ENCODE measurements at places on chromosomes 4 and X.

GRCh38 chr4:181476508-181476890 lies 766.7 kb upstream of the TENM3 start:
- DNase-seq: no peak

GRCh38 chr4:109803924-109804571 lies 2.2 kb upstream of the CFI start:
- DNase-seq: no peak

- no peak for DNase-seq
Measured at GRCh38 chr4:126369076-126369475, 1054.3 kb downstream of the FAT4 start.

GRCh38 chrX:48956728-48957414 lies 536 bp downstream of the OTUD5 start:
- peak; percentile 45 for DNase-seq

DNA sequence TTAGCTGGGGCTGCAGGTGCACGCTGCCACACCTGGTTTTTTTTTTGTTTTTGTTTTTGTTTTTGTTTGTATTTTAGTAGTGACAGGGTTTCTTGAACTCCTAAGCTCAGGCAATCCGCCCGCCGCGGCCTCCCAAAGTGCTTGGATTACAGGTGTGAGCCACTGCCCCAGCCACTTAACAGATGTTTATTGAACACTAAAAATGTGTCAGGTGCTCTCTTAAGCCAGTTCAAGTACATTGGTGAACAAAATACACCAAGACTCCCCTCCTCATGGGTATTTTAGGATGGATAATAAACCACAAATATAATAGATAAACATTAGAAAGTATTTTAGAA lies 69.9 kb downstream of the TRAPPC11 start:
- no peak for DNase-seq

- DNase-seq: no peak
Measured at GRCh38 chr4:76634220-76634619, 199.2 kb downstream of the SHROOM3 start.

DNA sequence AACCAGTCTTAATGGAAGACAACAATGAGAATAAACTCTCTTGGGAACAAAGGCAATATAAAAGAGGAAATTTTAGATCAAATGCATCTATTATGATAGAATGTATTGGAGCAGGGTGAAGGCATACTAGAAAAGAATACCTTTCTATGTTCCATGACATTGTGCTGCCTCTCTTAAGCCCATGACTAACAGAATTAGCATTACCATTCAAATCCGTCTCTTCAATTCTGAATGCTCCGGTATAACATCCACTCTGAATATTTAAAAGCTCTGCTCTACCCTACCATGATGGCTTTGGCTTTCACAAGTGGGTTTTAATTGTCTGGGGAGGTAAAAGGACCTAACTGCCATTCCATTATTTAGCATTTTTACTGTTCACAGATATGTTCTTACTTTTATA lies 1878.4 kb downstream of the ARAP2 start:
- DNase-seq: no peak

- no peak for DNase-seq
Measured at GRCh38 chr4:1933700-1934099, 62.5 kb downstream of the NSD2 start.

- DNase-seq: no peak
Measured at GRCh38 chrX:139049465-139049864, 337.9 kb upstream of the FGF13 start.

DNA sequence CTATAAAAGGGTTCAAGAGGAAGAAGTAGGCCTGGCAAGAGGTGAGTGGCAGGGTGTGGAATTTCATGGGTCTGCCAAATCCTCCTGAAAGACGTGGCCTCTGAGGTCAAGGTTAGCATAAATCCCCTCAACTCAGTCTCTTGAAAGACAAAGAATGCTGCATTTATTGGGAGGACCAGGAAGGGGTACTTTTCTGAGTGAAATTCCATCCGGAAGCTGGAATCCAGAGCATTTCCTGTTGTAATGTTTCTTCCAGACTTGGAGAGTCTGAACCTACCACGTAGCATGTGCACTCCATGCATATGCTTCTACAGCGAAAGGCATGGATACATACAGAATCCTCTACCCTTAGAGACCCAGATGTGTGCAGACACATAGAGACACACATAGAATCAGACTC lies 13.4 kb upstream of the FGD1 start:
- DNase-seq: no peak

DNA sequence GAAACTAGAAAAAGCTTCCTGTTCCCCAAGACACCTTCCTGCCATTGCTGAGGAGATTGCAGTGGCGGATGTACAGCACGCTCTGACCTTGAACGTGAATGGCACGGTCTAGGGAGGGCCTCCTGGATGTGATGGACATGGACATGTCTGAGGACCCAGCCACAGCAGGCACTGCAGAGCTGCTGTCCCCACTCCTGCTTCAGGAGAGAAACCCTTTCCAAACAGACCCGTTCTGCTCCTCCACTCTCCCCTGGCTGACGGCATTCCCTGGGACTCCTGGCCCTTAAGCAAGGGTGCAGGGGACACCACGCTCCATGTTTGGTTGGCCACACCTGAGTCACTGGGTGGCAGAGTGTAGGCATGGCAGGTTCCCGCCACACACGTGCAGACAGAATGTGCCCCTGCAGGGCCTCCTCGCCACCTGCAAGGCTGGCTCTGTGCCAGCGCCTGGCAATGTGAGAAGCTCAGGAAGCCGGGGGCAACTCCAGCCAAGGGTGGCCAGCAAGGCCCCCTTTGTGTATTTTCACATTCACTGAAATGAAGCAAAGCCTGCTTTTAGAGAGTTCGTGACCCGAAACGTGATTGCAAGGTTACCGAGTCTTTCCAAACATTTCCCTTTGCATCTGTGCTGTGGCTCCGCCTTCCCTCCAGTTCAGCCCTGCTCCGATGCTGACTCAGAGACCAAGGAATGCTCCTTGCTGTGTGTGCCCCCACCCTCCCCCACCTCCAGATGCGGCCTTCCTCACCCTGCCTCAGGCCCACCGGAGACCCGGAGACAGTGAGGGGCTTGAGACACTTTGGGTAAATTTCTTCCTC lies 46.1 kb downstream of the HTRA3 start:
- no peak for DNase-seq

DNA sequence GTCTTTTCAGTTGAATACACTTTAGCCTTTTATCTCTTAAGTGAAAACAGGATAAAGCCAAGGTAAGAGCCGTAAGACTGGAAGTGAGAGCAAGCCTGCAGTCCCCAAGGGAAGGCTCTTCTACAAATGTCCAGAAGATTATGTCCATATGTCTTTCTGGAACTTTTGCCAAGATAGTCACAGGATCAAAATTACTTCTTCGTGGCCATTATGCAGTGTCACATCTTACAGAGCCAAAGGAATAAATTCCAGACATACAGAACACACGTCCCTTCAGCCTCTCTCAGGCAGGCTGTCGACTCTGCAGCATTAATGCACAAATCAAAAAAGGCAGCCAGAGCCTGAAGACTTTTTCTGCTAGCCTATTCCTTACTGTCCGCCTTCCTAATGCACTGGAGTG lies 10.9 kb upstream of the GATB start:
- no peak for DNase-seq

DNA sequence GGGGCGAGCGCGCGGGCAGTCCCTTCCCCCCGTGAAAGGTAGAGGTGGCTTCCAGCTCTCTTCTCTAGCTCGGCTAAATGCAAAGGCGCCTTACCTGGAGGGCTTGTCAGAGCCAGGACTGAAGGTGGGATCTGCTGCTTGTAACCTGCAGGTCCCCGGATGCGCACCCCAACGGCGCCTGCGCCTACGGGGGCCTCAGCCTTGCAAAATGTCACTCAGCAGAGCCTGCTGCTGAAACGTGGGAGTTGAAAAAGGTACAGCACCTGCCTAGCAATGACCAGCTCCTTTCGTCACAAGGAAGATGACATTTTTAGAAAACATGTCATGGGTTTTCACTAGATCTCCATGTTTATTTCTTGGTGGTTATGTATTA lies 583 bp downstream of the ABHD18 start:
- peak; percentile 60 for DNase-seq

DNA sequence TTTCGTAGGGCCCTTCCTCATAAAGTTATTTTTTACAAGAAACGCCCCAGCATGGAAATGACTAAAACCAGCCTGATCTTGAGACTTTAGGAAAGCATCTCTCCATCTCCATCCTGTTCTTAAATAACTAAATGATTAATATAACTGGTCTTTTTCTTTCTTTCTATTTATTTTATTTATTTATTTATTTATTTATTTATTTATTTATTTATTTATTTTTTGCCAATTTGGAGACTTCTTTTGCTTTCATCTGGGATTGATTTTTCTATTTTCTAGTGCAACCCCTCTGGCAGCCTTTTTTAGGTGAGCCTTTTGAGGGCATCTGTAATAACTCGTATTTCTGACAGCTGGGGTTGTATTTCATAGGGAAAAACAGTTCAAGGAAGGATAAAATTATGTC lies 1.2 kb upstream of the KLHL34 start:
- no peak for DNase-seq

- no peak for DNase-seq
Measured at GRCh38 chrX:46327566-46328115, 217.6 kb downstream of the ZNF674 start.

DNA sequence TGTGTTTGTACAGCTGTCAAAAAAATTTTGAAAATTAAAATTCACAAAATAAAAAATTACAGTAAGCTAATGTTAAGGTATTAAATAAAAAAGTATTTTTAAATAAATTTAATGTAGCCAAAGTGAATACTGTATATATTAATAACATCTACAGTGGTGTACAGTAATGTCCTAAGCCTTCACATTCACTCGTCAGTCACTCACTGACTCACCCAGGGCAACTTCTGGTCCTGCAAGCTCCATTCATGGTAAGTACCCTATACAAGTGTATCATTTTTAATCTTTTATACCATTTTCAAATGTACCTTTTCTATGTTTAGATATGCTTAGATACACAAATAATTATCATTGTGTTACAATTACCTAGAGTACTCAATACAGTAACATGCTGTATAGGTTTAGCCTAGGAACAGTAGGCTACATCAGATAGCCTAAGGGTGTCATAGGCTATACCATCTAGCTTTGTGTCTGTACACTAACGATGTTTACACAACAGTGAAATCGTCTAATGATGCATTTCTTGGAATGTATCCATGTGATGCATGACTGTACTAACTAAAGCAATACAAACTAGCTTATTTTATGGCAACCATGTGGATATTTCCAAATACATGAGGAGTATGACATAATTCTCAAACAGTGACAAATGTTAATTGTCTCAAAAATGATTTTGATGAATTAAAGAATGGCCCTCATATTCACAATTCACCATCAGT lies 13.7 kb downstream of the DDX60 start:
- DNase-seq: no peak

GRCh38 chr4:6987588-6987961 lies 55.6 kb upstream of the TADA2B start:
- no peak for DNase-seq

DNA sequence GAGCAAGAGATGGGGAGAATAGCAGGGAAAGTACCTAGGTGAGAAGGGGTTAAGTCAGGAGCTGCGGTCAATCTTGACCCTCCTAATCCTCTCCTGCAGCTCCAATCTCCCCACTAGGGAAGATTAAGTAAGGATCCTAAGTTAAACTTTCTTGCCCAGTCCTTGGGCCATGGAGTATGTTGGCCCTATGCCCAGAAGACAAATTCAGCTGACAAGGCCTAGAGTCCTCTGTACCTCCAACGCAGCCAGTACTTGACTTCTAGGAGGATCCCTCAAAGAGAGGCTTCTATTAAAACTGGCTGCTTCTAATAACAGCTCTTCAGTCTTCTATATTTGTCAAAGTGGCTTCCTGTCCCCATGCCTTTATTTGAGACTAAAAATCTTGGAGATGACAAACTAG lies 1.4 kb downstream of the CLDN2 start:
- no peak for DNase-seq

DNA sequence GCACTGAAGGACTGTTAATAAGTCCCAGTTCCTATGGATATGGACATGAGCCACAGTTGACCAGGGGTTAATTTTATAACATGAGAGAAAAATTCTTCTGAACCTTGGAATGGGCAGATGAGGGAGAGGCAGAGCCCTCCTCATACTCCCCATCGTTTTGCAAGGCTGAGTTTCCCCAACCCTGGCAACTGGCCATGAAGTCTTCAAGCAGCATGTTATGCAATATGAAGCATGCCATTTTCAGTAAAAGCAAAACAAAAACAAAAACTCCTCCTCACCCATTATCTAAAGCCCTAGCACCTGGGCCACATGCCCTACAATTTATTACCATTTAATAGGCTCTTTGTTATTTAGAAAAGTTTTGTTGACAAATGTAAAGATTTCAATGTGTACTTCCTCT lies 64.5 kb downstream of the GPC4 start:
- no peak for DNase-seq

GRCh38 chrX:74179499-74179898 lies 124.5 kb upstream of the ZCCHC13 start:
- DNase-seq: no peak

GRCh38 chrX:1384658-1385252 lies 7.2 kb downstream of the SLC25A6 start:
- DNase-seq: no peak

DNA sequence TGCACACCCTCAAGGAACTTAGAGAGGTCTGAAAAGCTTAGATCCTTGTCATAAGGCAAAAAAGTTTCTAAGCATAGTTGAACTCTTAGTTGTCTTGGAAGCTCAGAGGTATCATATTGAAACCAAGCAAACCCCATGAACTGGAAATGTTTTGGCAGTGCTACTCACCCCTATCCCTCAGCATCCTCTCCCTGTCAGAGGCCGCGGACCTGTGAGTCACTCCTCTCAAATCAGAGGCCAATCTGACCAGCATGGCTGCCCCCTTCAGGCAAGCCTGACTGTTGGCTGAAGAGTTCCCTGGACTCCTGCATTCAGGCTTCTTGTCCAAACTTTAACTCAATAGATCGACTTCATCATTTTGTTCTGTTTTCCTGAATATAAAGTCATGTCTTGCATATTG lies 69.4 kb downstream of the KCNIP4 start:
- DNase-seq: no peak

DNA sequence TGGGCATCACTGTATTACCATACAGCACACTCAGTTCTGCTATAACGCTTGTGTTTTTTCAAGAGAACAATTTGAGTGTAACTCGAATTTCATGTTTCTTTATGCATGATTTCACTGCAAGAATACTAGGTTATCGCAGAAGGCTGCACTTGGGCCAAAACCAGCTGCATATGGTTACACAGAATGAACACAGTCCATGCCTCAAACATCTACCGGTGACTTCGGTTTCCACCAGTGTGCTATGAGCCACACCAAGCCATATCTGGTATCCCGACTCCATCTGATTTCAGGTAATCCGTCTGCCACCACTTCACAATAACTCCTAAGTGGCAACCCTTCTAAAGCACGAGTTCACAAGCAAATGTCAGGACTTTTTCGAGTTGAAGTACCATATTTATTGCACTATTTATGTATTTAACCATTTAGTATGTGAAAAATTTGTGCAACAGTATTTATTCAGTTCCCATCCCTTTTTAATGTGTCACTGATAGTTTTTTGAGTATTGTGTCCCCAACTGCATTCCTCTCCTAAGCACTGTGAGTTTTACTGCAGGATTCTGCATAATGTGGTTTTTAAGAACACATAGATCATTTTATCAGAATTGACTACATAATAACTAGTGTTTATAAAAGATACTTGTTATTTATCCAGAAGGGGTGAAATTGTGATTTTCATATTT lies 111.8 kb downstream of the APBB2 start:
- no peak for DNase-seq

GRCh38 chr4:25535278-25535677 lies 120.4 kb upstream of the SLC34A2 start:
- no peak for DNase-seq

- no peak for DNase-seq
Measured at GRCh38 chr4:168614281-168615057, 117.6 kb downstream of the PALLD start.
